Tongue (tissue), 3 donors: ENCODE measurements at places on chromosomes 1 and 21. TPM values are rescaled to one million over a fixed set of nuclear protein-coding genes. Genes with fewer than 3 reads are reported as not detected.

FCMR gene
- 4.4 TPM for total RNA-seq

BTBD8 gene
- total RNA-seq = 8.1 TPM

BSND gene
- total RNA-seq = not detected

RGS13 gene
- 0.10 TPM for total RNA-seq

PRRX1 gene
- total RNA-seq = 185 TPM

NEGR1 gene
- 16.9 TPM for total RNA-seq

DMBX1 gene
- total RNA-seq = not detected

TIE1 gene
- 62.3 TPM for total RNA-seq

METTL18 gene
- total RNA-seq = 4.9 TPM

IARS2 gene
- total RNA-seq = 89.8 TPM

EDARADD gene
- total RNA-seq = 1.4 TPM

MX2 gene
- 8.7 TPM for total RNA-seq

IL6R gene
- 35.0 TPM for total RNA-seq

RIMKLA gene
- total RNA-seq = 1.4 TPM

PGLYRP3 gene
- 2.4 TPM for total RNA-seq

OR2T35 gene
- total RNA-seq = not detected

GJA8 gene
- not detected for total RNA-seq

RC3H1 gene
- 31.4 TPM for total RNA-seq

AGMAT gene
- total RNA-seq = 2.2 TPM

SFN gene
- 66.7 TPM for total RNA-seq

GPR89A gene
- total RNA-seq = 38.6 TPM
